ENCODE measurements at places on chromosomes 6 and 20.

GRCh38 chr6:138953451-138953850 is 34.6 kb downstream of the REPS1 start:
- no peak for DNase-seq

GRCh38 chr6:148703900-148704299 is 42.9 kb upstream of the UST start:
- DNase-seq = no peak

DNA sequence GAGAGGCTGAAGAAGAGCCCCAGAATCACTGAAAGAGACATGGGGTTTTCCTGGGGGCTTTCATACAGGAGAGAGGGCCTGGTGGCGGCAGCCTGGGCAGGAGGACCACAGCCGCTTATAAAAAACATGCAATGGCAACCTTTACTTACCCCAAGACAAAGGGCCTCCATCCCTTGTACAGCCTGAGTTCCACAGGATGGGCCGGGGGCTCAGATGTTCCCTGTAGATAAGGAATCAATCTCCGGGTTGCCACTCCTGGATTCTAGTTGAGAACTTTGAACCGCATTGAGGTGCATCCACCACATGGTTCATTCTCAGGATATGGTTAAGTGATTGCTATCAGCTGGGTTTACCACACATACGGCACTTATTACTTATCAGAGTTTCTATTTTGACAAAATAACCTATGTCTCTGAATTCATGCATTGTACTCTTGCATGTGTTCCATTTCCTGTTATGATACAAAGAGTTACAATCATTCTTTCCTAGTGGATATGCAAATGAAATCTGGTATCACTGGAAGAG is 677.6 kb downstream of the KIF16B start:
- no peak for DNase-seq

- DNase-seq = no peak
Observed at GRCh38 chr20:43465625-43465943, 7.9 kb downstream of the SRSF6 start.

GRCh38 chr6:155418017-155418761 is 37.5 kb downstream of the NOX3 start:
- peak; percentile 22 for DNase-seq

- no peak for DNase-seq
Observed at GRCh38 chr6:160102956-160103824, 18.4 kb upstream of the SLC22A1 start.

GRCh38 chr6:133115946-133116345 is 125.2 kb upstream of the EYA4 start:
- DNase-seq = no peak

All from activated CD4-positive, CD25-positive, alpha-beta regulatory T cell (primary cell).